CD4-positive, alpha-beta T cell treated with Interleukin-15 for 4 hours (primary cell): ENCODE measurements at places on chromosomes 3 and 15.

DNA sequence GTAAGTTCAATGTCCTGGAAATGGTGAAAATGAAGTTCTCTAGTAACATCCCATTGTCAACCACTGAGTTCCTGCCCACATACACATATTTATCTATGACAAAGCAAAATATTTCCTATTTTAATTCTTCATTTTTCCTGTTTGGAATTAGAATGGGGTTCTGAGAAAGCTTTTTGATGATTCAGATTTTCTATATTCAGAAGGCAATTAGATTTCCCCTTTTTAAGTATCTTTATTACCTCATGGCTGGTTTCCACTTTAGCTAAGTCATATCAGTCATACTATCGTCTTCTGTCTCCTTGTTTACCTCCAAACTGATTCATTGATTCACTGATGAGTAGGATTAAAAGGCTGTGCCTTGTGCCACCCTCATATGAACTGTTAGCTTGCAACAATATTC, 17.9 kb downstream of the ETFA start:
- DNase-seq = no peak

GRCh38 chr15:96559631-96560030, 229.1 kb downstream of the NR2F2 start:
- DNase-seq = no peak

- DNase-seq = no peak
These were observed 202.6 kb downstream of the UACA start for GRCh38 chr15:70560617-70561328.

DNA sequence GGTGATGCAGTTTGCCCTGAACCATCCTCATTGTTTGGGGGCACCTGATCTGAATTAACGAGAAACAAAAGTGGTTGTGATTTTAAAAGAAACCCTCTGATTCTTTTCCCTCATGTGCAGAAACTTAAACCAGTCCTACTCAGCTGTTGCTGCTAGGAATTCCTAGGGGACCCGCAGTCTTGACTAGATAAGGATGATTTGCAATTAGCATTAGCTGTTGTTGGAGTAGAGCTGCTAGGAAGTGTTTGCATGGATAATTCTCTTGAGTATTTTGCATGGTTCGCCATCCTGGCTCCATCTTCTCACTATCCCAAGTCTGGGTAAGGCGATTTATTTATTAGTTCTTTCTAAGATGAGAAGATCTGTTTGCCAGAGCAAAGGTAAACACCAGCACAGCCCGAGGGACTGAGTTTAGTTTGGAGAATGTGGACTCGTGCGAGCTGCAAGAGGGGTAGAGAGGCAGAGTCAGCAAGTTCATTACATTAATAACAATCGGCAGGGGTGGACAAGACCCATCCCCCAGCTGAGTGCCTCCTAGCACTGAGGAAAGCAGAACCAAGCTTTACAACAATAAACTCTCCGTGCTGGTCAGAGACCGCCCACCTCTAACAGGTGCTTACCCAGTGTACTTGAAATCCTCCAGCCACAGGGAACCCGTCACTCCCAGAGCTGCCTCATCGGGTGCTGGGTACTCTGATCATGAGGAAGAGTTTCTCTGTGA, 4.1 kb downstream of the FGD5 start:
- DNase-seq = no peak

- no peak for DNase-seq
These were observed 11.0 kb upstream of the STARD5 start for GRCh38 chr15:81334768-81335435.

GRCh38 chr3:110178965-110179364, 841.6 kb upstream of the DPPA4 start:
- DNase-seq = no peak

DNA sequence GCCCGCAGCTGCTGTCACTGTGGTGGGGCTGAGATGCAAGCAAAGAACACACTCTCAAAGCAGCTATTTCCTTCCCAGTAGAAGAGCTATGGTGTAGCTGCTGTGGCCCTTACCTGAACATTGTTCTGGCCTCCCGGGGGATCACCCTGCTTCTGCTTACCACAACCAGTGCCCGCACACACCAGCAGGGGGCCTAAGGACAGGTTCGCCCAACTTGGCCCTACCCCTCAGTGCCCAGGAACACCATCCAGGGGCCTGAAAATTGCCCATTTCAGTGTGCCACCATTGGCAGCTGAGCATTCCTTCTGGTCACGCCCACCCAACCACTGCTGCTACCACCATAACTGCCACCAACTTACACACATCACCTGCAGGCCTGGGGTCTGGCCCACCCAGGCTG, 113.0 kb downstream of the TP63 start:
- no peak for DNase-seq

GRCh38 chr15:52093539-52094510, 18.8 kb downstream of the BCL2L10 start:
- no peak for DNase-seq

DNA sequence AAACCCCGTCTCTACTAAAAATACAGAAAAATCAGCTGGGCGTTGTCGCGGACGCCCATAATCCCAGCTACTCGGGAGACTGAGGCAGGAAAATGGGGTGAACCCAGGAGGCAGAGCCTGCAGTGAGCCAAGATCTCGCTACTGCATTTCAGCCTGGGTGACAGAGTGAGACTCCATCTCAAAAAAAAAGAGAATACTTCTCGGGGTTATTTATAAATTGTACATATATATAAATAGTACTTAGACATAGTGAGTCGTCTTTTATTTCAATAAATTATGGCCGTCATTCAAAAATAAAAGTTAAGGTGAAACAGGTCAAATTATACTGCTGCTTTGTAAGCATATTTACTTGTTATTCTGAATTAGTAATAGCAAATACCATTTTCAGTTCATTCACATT, 12.1 kb upstream of the EBLN2 start:
- no peak for DNase-seq

- no peak for DNase-seq
These were observed 32.8 kb downstream of the PLSCR1 start for GRCh38 chr3:146511402-146512134.

DNA sequence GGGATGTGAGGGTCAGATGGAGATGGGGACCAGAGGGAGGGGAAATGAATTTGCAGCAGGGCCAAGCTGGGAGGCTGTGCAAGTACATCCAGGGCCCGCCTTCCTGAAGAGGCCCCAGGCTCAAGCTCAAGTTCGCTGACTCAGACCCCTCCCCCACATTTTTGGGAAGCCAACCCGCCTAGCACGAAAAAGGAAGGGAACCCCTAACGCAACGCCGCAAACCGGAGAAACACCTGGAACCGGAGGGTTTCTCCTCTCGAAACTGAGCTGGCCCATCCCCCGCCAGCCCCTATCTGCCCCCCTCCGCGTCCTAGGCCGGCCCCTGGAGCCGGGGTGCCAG, 624 bp downstream of the AP3B2 start:
- no peak for DNase-seq

- no peak for DNase-seq
These were observed 207.0 kb upstream of the DCBLD2 start for GRCh38 chr3:99108508-99108907.

GRCh38 chr3:68060191-68060590, 405.8 kb upstream of the SUCLG2 start:
- DNase-seq = no peak

DNA sequence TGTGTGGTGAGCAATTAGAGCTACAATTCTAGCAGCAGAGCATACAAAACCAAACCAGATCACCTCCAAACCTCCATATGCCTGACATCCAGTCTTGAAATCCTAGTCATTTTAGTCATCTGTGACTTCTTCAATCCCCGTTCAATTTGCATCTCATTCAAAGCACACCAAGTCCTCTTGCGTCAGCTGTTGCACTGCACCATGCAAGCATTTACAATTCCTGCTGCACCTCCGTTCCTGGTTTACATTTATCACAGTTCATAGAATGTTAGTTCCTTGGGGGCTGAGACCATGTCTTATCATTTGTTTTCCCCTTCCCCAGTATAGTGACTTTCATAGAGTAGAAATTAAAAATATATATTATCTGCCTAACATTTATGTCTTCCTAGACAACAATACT, 116.9 kb downstream of the BDH1 start:
- DNase-seq = no peak

- DNase-seq = no peak
These were observed 131.4 kb upstream of the IGSF10 start for GRCh38 chr3:151592287-151592686.

GRCh38 chr15:92812271-92812670, 87.9 kb upstream of the CHD2 start:
- DNase-seq = no peak

- DNase-seq = no peak
These were observed 36.7 kb upstream of the ZNF774 start for GRCh38 chr15:90315278-90315982.

DNA sequence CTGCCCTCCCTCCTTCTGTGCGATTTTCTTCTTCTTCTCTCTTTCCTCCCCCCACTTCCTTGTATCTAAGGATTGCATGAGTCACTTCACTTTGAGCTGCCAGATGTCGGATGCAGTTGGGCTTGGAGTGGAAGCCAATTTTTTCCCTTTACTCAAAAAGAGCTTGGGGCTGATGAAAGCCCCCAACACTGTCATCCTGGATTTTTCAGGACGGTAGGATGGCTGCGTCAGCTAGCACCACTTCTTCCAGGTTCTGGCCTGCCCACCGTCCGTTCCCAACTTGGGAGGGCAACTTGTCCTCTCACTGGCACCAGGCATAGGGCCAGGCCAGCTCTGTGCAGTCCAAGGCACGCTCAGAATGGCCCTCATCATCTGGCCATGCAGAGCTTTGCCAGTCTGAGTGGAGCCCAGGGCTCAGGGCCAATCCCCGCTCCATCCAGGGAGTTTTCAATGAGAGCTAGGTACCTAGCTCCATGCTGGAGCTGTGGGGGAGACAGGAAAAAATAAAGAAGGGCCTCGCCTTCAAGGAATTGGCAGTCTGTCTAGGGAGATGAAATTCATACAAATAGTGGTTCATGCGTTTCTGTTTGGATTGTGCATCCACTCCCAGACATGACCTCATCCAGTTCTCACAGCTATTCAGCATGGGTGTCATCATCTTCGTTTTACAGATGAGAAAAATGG, 47.7 kb upstream of the INSYN1 start:
- no peak for DNase-seq

- no peak for DNase-seq
These were observed 43.5 kb downstream of the EAF1 start for GRCh38 chr3:15470849-15471248.
